ENCODE measurements at places on chromosomes 16 and 17.

DNA sequence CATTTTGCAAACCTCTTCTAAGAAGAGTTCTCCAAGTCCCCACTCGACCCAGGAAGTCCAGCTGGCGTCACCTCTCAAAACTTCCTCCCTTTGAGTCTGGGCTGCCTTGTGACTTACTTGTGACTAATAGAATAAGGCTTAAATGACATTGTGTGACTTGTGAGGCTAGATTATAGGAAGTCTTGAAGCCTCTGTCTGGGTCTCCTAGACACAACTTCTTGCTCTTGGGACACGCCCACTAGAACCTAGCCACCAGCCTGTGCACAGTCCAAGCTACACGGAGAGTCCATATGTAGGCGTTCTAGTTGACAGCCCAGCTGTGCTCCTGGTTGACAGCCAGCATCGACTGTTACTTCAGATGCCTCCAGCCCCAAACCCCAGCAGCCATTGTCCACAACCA lies 66.7 kb upstream of the TANC2 start:
- no peak for DNase-seq

GRCh38 chr16:24863582-24864437 lies 18.0 kb downstream of the SLC5A11 start:
- no peak for DNase-seq

DNA sequence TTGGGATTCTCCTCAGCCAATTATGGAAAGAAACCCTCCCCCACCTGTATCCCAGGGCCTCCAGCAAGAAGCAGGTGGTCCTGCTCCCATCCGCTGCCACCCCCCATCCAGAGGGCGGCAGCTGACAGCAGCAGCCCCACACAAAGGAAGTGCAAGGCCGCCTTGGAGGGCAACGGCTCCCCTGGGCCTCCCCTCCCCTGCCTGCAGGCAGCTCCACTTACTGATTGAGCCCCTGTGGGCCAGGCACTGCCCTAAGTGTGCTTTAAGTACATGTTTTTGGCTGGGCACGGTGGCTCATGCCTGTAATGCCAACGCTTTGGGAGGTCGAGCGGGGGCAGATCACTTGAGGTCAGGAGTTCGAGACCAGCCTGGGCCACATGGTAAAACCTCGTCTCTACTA lies 257.6 kb downstream of the PARN start:
- no peak for DNase-seq

DNA sequence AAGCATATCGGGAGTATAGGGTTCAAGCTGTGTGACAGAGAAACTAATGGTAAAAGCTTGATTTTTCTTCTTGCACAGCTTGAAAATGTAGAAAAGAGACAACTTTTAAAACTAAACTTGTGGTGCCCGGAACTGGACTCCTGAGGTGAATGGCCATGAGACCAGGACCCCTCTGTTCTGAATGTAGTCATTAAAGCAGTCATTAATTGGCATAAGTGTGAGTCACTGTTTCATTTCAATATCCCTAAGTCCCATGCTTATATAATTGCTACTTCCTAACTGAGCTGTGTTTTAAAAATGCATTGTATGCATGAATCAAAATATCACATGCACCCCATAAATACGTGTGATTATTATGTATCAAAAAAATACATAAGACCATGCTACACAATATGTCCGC lies 463.1 kb upstream of the DYNLRB2 start:
- DNase-seq, result no peak

DNA sequence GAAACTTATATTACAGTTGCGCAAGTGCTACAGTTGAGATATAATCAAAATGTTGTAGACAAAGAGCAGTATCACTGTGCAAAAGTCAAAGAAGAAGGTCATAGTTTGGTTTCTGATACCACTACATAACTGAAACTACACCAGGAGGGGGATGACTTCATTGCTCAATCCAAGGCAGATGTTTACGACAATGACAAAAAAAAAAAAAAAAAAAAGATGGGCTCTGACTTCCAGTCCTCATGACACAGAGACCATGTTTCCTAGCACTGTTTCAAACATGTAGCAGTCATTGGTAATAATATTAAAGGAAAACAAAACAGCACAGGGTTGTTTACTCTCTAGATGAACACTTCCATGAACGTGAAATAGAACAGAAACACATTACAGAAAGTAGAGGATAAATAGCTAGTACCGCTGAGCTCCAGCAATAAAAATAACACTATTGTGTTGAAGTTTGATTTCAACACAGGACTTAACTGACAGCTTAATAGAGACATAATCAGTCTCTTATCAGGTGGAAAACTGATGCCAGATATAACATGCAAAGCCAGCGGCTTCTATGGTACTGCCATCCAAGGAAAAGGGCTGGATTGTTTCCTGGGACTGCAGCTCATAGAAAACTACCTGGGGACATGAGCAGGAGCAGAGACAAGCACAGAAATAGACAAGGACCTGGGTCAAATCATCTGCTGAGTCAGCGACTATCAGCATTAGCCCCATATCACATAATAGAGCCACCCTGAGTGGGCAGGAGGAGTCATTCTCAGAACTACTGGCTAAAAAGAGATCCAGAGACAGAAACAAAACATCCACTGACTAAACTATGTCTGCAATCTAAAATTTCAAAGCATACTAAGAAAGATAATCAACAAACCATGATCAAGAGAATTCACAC lies 463.6 kb upstream of the SOX9 start:
- DNase-seq, result no peak

- DNase-seq, result no peak
Observed at GRCh38 chr16:4686497-4687210, 6.7 kb upstream of the NUDT16L1 start.

- DNase-seq, result no peak
Observed at GRCh38 chr16:74626741-74627416, 20.0 kb upstream of the GLG1 start.

DNA sequence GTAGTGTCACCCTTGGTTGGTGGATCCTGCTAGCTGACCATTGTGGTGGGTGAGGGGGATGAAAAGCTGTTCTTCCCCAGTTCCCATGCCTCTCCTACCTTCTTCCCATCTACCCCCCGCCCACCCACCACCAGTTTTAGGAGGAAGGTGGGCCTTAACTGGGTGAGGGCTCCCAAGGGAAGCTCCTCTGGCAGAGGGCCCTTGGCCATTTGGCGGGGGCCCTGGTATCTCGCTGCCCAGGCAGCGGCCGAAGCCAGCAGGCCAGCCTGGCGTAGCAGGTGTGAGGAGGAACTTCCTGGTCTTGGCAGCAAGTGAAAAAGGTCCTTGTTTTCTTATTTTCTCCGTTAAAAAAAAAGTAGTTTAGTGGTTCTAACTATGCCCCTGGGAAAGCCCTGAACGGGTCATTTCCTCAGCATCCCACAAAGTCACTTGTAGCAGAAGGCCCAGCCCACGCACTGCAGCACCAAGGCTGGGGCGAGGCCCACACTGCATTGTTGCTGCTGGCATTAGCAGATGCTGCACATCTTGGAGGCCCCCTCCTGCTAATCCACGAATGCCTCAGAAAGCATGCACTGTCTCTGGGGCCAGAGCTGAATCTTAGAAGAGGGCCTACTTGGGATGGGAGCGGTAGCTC lies 72.5 kb downstream of the MPRIP start:
- no peak for DNase-seq

- no peak for DNase-seq
Observed at GRCh38 chr16:89697616-89698331, 3.7 kb downstream of the SPATA2L start.

GRCh38 chr17:16068323-16068722 lies 68.7 kb downstream of the TTC19 start:
- DNase-seq, result no peak

Measured in fibroblast of skin of left quadriceps (primary cell).